ENCODE measurements at places on chromosomes 5 and 9.

DNA sequence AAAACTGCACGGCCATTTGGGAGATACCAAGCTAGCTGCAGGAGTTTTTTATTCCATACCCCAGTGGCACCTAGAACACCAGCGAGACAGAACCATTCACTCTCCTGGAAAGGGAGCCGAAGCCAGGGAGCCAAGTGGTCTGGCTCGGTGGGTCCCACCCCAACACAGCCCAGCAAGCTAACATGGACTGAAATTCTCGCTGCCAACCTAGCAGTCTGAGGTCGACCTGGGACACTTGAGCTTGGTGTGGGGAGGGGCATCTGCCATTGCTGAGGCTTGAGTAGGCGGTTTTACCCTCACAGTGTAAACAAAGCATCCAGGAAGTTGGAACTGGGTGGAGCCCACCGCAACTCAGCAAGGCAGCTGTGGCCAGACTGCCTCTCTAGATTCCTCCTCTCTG, 108.9 kb upstream of the CHD1 start:
- DNase-seq, result peak; percentile 52

DNA sequence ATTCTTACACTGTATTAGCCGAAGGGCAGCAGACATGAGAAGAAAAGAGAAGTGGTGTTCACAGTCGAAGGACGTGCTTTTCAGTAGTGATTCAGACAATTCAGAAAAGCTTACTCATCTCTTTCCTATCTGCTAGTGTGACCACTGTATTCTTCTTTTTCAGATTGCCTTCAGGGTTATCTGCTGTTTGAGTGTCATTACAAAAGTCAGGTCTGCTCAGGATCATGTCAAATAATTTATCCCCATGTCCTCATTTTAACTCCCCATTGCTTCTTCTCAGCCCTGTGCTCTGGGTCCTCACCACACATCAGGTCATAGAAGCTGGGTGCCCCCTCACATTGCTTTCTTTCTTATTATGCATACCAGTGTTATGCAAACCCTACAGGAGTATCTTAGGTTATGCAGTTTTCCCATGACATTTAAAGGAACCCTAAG, 394.0 kb downstream of the CETN3 start:
- DNase-seq, result no peak

GRCh38 chr9:10026443-10026984, 586.3 kb downstream of the PTPRD start:
- no peak for DNase-seq

DNA sequence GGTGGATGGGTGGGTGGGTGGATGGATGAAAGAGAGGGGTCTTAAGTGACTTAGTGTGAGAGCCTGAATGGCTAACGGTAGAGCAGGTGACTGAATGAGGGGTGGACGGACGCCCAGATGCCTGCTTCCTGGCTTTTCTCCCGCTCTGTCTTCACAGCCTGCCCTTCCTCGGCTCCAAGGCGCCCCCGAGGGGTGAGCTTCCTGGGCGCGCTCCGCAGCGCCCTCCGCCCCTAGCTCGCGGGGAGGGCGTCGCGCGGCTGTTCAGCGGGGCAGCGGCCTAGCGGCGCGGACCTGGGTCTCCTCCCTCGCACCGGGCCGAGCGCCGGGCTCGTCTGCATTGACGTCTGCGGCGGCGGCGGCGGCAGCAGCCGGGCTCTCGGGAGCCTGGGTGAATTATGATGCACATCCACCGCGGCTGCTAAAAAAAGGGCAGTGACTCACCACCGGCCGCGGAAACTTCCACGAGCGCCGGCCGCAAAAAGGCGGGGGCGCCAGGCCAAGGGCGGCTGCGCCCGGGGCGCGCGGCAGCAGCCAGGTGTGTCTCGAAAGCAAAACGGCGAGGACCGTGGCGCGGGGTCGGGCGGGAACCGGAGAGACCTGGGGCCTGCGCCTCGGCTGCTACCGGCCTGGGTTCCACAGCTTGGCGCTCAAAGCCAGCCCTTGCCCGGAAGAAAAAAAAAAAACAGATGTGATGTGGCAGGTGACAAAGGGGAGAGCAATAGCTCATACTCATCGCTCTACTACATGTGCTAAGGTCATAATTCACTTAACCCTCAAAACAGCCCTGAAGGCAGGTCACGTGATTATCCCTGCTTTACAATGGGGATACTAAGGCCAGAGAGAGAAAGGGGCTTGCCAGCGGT, 143.0 kb upstream of the ADRA1B start:
- DNase-seq, result peak; percentile 62

DNA sequence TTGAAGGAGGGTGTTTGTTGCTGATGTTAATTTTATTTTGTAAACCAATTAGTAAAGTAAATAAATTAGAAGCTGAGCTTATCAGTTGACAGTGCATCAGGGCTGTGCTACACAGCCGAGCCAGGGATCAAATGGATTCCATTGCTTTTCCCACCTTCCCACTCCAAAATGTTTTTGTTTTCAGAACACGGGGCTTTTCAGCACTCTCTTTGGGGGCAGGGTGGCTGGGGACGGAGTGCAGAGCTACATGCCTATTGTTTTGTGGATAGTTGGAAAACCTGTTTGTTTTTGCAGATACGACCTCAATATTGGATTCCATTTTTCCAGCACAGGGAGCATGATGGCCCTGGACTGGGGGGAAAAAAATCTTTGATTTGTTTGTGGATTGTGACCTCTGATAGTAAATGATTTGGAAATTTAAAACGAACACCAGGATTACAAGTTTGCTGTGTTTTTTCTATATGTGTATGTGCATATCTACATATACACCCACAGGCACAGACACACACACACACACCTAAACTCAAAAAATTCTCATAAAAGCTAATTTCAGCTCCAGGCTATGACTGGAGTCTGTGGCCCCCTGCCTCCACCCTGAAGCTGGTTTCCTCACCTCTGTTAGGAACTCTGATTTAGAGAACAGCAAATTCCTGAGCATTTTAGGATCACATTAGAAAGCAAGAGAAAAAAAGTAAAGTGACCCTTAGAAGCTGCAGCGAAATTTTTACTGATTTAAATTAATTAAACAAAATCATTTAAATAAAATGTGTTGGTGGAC, 371.7 kb upstream of the IRX2 start:
- DNase-seq, result no peak

- peak; percentile 87 for DNase-seq
These were observed 31.7 kb upstream of the PRXL2C start for GRCh38 chr9:96686638-96687335.

DNA sequence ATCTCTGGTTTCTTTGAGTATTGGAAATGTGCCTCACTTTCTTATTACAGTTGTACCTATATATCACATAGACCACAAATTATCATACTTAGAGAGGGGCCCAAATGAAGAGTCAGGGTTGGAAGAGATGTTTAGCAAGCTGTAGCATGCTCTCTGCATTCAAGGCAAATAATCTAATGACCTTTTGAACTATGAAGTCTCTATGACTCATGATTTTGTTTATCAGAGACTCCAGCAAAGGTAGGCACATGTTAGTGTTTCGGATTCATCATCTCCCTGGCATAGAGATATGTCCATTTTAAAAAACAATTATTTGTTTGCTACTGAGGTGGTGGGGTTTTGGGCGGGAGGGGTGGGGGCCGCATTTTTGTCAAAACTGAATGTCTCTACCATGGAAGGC, 2000.1 kb downstream of the EFNA5 start:
- no peak for DNase-seq

GRCh38 chr9:12862611-12863410, 88.0 kb downstream of the LURAP1L start:
- no peak for DNase-seq

DNA sequence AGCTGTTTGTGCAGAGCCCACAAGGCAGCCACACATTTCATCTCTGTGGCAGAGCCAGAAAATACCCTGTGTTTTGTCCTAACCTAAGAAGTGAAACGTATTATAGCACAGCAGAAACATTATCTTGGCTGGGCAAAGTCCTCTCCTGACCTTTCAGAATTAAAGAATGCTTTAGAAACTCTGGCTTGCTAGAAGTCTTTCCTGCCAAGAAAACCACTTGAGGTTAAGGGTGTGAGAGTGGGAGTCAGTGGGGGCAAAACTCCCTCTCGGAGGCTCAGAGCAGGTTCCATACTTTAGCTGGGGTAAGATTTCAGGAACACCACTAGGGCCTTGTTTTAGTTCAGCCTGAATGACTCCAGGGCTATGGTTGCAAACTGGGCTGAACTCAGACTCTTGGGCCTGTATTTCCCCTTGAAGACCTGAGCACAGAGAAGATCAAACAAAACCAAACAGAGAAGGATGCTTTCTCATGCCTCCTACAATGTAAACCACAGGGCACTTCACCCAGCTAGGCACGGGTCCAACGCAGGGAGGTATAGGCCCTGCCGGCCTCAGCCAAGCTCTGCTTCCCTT, 48.0 kb downstream of the ZNF366 start:
- no peak for DNase-seq

- DNase-seq, result peak; percentile 78
These were observed 1.9 kb downstream of the VLDLR start for GRCh38 chr9:2623288-2624050.

GRCh38 chr5:102866237-102866600, 111.1 kb downstream of the PAM start:
- no peak for DNase-seq

DNA sequence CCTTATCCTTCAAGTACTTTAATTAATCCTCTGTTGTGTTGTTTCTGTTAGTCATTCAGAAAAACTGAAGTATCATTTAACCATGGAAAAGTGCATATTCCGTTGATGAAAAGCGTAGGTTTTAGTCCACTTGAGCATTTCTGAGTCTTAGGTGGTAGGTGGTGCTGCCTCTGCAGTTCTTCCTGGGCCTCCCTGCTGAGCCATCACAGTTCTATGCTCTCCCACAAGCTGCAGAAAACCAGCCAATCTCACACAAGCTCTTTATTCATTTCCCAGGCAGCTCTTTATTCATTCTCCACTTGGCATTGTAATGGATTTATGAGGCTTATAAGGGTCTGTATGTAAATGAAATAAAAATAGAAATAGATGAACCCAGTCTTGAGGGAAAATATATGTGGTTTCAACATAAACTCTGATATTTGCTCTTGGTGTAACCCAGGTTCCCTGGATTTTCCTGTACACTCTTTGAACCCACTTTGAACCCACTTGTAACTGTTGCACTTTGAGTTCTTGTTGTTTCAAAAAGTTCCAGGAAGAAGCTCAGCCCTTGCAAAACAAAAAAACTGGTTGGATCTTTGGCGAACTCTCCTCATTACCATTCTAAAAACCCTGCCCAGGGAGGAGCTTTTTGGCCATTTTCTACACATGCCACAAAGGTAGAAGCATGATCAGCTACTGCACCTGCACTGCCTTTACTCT, 56.0 kb downstream of the ZNF510 start:
- DNase-seq, result no peak

DNA sequence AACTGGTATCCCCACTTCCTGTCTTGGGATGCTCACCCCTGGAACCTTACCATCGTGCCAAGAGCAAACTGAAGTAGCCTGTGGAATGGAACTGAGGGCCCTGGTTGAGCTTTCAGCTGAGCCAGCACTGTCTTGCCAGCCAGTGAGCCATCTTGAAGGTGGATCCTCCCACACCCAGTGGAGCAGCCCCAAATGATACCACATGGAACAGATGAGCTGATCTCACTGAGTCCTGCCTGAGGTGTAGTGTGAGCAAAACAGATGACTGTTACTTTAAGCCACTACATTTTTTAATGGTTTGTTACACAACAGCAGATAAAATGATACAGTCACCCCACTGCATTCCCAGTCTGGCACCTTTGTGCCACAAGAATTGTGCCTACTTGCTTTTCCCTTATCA, 2.2 kb upstream of the PCYOX1L start:
- DNase-seq, result no peak

DNA sequence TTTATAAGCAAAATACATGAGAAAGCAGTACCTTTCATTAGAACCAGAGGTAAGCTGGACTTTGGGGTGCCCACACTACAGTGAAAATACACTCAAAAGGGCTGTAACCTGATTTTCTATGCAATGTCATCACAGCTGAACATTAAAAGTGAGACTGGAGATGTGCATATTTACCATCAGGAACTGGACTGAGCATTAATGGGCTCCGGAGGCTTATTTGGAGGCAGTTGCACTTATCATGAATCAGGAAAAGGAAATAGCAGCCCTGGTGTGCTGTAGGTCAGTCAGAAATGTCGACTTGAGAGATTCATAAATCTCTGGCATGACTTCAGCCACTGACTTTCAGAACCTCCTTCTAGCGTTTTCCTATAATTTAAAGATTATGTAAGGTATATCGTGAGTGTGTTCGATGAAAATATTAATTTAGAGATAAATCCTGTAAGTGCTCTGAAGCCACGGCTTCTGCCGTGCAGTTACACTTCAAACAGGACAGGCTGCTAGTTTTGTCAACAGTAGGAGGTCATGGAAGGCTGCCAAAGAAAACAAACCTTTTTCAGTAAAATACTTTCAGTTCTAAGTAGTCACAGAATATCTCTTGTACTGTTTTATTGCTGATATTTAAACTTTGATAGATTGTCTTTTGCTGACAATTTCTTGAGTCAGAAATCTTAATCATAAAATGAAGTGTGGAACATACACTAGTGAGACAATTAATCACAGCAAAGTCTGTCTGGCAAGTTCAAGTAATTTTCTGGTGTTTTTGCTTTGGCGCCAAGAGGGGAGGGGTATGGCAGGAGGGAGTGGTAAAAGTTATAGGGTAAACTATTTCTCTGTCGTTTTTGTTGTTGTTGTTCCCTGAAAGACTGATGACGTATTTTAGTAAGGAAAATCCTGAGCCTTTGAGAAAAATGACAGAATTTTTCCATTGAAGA, 939.7 kb downstream of the NR2F1-AS1 start:
- DNase-seq, result no peak

GRCh38 chr9:95226921-95227320, 90.6 kb downstream of the FANCC start:
- no peak for DNase-seq

GRCh38 chr9:97908705-97909104, 13.6 kb downstream of the TRMO start:
- no peak for DNase-seq

DNA sequence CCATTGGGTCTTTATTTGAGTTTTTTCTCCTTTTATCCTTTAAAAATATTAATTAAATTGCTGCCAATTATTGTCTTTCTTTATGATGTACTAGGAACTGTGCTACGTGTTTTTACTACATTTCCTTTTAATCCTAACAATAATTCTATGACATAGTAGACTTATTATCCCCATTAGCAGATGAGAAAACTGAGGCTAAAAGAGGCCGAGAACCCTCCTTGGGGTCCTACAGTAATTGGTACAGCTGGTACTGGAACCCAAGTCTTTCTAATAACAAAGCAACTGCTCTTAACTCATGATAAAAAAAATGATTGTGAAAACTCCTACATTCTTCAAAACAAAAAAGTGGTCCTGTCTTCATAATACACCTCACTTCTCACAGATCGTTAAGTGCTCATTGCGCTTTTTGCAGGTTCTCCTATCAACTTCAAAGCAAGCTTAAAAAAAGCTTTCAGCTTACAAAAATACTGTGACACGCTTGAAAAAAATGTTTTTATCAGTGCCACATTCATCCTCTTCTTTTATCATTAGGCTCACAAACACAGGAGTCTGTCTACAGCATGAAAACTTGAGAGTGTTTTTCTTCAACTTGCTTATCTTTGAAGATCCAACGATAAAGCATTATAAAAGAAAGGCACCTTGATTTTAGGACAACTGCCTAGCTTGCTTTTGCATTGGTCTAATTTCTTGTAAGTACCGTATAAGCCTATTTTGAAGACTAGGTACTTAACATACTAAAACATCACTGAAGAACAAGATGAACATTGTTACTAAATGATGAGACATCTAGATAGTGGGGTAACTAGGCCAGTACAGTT, 32.4 kb downstream of the FYB1 start:
- no peak for DNase-seq

- no peak for DNase-seq
These were observed 243.6 kb downstream of the PBX3 start for GRCh38 chr9:125990793-125991220.

Data from H9 (cell line).